ENCODE measurements at places on chromosomes 3 and 15. TPM values are rescaled to one million over a fixed set of nuclear protein-coding genes. Genes with fewer than 3 reads are reported as not detected.

DNA sequence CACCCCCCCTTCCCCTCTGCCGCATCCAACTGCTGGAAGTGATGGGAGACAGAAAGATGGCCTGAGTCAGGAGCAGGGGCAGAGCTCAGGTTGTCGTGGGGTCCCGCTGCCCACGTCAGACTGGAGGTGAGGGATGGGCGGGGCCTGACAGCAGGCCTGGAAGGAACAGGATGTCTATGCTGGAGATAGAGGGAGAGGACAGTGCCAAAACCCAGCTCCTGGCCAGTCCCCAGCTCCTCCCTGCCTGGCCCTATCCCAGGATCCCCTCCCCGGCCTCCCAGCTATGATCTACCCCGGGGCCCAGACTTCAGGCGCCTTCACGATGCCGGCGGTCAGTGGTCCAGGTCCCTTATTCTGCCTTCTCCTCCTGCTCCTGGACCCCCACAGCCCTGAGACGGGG lies at the start of gene LMAN1L:
Gene LMAN1L (plus strand): TSS at position 303 of the 400 bp plus-strand sequence. CDS start 20 bp downstream, at position 323.
- no peak for DNase-seq

DNA sequence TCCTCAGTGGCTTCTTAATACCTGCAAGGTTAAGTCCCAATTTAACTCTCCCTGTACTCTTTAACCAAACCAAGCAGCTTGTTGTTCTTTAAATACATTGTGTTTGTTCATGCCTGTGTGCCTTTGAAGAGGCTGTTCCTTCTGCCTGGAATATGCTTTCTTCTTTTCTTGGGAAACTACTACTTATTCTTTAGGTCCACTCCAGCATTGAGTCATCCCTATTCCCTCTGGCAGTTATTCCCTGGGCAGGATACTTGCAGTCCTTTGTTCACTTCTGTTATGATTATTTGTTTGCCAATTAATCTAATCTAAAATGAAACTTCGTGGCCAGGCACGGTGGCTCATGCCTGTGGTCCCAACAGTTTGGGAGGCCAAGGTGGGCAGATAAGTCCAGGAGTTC lies 139.3 kb downstream of the ZNF609 start:
- no peak for DNase-seq

DNA sequence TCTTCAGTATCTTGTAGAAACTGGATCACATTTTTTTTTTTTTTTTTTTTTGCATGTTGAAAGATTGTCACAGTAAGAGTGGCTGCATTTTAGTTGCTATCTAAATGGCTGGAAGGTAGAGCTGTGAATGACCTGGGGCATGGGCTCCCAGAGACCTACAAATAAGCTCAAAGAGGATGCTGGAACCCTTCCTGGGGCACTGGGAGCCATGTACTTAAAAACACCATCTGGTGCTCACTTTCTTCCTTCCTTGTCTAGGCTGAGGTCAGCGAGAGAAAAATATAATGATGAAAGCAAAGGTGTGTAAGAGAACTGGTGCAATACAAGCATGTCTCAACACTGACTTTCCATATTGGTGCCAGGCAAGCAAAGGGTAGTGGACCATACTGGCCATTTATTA lies 323.9 kb downstream of the SV2B start:
- no peak for DNase-seq

DNA sequence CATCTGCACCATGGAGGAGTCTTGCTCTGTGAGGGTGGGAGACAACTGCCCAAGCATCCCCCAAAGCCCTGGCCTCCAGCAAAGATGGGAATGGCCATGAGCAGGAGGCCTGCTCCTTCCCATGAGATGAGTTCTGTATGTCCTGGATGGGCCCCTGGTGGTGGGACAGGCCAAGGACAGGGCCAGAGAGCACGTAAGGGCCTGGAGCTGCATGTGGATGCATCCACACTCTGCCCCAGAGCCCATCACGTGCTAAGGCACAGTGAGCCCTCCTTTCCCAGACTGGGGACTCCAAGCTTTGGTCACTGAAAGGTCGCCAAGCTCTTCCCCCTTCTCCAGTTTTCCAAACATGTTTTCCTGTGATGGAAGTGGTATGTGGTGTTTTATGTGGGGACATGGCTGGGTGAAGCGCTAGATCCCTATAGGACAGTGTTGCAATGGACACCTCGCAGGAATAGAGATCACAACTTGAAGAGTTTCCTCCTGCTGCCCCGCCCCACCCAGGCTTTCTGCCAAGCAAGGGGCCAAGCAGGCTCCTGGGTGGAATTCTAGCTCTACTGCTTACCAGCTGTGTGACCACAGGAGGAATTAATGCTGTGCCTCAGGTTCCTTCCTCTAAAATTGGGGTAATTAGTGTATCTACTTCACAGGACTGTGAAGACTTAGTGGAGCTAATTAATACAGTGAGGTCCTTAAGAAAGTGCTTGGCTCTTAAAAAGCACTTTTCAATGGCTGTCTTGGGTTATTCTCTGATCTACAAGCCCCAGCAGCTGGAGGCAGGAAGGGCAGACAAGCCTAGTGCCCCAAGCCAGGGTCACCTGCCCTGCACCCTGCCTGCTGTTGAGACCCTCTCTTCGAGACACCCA lies 106.4 kb upstream of the RPL32 start:
- no peak for DNase-seq

GRCh38 chr3:100163787-100164186 lies 49.5 kb upstream of the FILIP1L start:
- DNase-seq = no peak

- DNase-seq = no peak
Measured at GRCh38 chr3:126252373-126252772, 72.0 kb upstream of the ALDH1L1 start.

- no peak for DNase-seq
Measured at GRCh38 chr3:151476344-151477018, 15.6 kb upstream of the IGSF10 start.

DNA sequence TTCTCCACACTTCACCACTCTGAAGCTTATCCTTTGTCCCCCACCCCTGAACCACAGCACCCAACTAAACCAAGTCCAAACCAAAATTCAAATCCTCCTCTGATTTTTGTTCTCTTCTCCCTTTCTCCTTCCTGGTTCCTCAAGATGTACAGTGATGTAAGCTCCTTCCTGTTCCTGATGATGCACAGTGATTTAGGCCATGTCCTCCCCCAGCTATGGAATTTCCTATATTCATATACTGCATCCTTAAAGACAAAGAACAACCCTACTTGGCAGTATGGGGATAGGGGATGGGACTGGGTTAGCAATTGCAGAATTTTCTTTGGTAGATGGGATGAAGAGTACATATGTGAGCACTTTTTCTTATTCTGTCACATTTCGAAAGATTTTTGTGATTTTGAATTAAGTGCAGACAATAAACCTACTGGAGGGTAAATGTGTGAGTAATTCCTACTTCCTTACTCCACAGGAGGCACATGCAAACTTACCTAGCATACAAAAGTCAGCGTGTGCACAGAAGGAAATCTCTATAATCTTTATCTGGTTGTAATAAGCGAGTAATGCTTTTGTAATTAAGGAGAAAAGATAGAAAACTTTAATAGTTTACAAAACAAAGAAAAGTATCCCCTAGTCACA lies 125.0 kb downstream of the ANO10 start:
- no peak for DNase-seq

- DNase-seq = no peak
Measured at GRCh38 chr3:192731233-192731632, 3.9 kb upstream of the FGF12 start.

DNA sequence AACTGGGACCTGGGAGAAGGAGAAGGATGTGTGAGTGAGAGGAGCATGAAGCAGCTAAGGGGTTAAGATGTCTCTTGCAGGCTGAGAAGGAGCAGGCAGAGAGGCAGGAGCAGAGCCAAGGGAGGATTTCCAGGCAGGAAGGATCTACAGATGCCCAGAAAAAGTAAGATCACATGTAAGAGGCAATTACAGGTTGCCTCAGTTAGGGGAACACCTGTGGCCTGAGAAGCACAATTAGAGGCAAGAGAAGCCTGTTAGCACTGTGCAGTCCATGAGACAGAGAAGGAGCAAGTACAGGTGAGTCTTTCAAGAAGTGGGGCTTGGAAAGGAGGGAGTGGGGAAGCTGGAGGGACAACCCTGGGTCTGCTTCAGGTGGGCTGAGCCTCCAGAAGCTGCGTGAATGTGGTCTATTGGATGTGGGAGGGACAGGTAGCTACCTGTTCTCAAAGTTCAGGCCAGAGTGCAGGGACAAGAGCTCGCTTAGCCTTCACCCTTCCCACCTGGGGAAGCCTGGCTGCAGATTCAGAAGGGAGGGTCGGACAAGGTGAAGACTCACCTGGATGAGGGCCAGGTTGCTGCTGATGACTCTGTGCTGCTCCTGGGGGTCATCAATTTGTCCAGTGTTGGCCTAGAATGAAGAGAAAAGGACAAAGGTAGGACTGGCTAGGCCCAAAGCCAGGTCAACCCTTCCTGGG lies 50.7 kb downstream of the SLC41A3 start:
- no peak for DNase-seq

GRCh38 chr3:66836363-66837152 lies 161.5 kb upstream of the KBTBD8 start:
- no peak for DNase-seq

DNA sequence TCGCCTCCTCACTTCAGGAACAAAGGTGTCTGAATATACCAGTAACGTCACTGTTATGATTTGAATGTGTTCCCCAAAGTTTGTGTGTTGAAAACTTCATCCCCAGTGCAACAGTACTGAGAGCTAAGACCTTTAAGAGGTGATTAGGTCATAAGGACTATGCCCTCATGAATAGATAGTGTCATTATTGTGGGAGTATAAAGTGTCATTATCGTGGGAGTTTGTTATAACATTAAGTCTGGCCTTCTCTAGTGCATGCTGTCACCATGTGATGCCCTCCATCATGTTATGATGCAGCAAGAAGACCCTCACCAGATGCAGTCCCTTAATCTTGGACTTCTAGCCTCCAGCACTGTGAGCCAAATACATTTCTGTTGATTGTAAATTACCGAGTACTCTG lies 53.7 kb upstream of the TLE3 start:
- no peak for DNase-seq

DNA sequence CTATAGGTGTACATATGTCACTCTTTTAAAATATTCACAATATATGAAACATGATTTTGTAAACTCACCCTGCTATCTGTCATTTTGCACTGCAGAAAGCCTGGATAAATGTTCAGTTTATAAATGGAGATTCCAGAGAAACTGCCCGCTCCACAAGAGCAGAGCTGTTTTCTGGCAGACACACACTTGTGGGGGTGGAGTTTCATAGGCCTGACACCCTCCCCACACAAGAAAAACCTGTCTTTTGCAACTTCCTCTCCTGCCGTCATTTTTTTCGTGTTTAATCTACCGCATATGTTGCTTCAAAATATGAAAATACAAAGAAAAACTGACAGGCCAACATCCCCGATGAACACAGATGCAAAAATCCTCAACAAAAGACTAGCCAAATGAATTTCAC lies 479.0 kb downstream of the GABRG3 start:
- DNase-seq = no peak

GRCh38 chr15:99385865-99386264 lies 134.6 kb downstream of the LRRC28 start:
- no peak for DNase-seq

- DNase-seq = no peak
Measured at GRCh38 chr3:132289316-132289715, 27.9 kb upstream of the ACP3 start.

GRCh38 chr3:118818386-118818785 lies 216.3 kb downstream of the IGSF11 start:
- DNase-seq = no peak

GRCh38 chr3:3353153-3353552 lies 173.7 kb upstream of the CRBN start:
- DNase-seq = no peak

GRCh38 chr3:70096376-70097066 lies 97.0 kb downstream of the SAMMSON start:
- no peak for DNase-seq

DNA sequence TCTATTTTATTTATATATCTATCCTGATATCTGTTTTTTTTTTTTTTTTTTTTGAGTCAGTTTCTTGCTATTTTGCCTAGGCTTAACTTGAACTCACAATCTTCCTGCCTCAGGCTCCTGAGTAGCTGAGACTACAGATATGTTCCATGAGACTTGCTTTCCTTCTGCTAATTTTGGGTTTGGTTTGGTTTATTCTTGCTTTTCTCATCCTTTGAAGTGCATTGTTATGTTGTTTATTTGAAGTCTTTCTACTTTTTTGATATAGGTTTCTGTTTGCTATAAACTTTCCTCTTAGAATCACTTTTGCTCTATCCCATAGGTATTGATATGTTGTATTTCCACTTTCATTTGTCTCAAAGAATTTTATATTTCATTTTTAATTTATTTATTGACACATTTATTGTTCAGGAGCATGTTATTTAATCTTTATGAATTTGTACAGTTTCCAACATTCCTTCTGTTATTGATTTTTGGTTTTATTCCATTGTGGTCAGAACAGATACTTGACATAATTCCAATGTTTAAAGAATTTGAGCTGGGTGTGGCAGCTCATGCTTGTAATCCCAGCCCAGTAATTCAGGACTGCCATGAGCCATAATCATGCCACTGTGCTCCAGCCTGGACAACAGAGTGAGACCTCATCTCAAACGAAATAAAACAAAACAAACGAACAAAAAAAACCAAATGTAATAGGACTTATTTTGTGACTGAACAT lies 62.3 kb upstream of the PLSCR4 start:
- DNase-seq = no peak

GRCh38 chr3:161576311-161576710 lies 79.7 kb downstream of the OTOL1 start:
- no peak for DNase-seq

- DNase-seq = no peak
Measured at GRCh38 chr3:62065985-62066693, 307.2 kb downstream of the FEZF2 start.

DNA sequence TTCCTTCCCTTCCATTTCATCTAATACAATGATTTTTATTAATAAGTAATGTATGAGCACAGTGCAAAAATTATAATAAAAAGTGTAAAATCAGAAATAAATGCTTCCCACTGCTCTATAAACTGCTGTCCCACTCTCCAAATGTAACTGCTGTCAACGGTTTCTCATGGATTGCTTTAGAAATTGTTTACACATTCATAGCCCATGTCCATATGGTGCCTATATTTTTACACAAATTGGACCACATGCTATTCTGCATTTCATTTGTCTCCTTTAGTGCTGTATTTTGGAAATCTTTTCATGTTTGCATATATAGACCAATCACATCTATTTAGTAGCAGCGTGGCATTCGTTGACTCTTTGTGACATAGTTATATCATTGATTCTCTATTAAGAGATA lies 164.7 kb upstream of the SLCO3A1 start:
- DNase-seq = no peak

- DNase-seq = no peak
Measured at GRCh38 chr15:64461721-64462162, 1.4 kb downstream of the ZNF609 start.

GRCh38 chr3:43086460-43087165 lies 19.3 kb downstream of the POMGNT2 start:
- no peak for DNase-seq

GRCh38 chr3:138594935-138595610 lies 1.0 kb upstream of the CEP70 start:
- DNase-seq = no peak

ACKR2 gene
- 5.7 TPM for polyA plus RNA-seq

FEZF2 gene
- not detected for polyA plus RNA-seq

C3orf49 gene
- not detected for polyA plus RNA-seq

CPEB1 gene
- polyA plus RNA-seq = 11.0 TPM

THRB gene
- polyA plus RNA-seq = 8.3 TPM

DNAH12 gene
- 0.01 TPM for polyA plus RNA-seq

EXD1 gene
- polyA plus RNA-seq = not detected

KNG1 gene
- polyA plus RNA-seq = 0.37 TPM

LMCD1 gene
- 163 TPM for polyA plus RNA-seq

VEPH1 gene
- polyA plus RNA-seq = 0.37 TPM

All from urinary bladder (tissue), 4 donors.